ENCODE measurements at places on chromosomes 16 and 17. TPM values are rescaled to one million over a fixed set of nuclear protein-coding genes. Genes with fewer than 3 reads are reported as not detected.

Gene MYO1C
- total RNA-seq: 270 TPM

Gene KRTAP4-1
- total RNA-seq: not detected

Gene TPSG1
- 0.52 TPM for total RNA-seq

GRCh38 chr17:12386225-12386624, 279.5 kb upstream of the MYOCD start:
- DNase-seq: no peak

- DNase-seq: no peak
Measured at GRCh38 chr16:1556254-1556653, 22.8 kb downstream of the TMEM204 start.

Measured in posterior vena cava (tissue), 2 donors.